ENCODE measurements at places on chromosomes 13 and 19.

- DNase-seq = no peak
These were observed 126.7 kb downstream of the URI1 start for GRCh38 chr19:30068528-30069395.

- DNase-seq = no peak
These were observed 583.7 kb downstream of the SLITRK1 start for GRCh38 chr13:83298617-83299016.

- DNase-seq = no peak
These were observed 89.9 kb downstream of the CDK8 start for GRCh38 chr13:26343816-26344215.

DNA sequence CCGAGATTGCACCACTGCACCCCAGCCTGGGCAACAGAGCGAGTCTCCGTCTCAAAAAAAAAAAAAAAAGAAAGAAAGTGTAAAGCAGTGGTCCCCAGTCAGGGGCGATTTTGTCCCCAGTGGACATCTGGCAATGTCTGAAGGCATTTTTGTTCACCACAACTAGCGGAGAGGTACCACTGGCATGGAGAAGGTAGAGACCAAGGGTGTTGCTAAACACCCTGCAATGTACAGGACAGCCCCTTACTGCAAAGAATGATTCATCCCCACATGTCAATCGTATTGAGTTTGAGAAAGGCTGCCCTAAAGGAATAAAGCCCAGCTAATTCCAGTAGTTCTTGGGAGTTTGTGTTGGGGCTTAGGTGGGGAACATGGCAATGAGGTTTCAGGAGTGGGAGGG is 38.7 kb downstream of the CYP4F2 start:
- DNase-seq = no peak

DNA sequence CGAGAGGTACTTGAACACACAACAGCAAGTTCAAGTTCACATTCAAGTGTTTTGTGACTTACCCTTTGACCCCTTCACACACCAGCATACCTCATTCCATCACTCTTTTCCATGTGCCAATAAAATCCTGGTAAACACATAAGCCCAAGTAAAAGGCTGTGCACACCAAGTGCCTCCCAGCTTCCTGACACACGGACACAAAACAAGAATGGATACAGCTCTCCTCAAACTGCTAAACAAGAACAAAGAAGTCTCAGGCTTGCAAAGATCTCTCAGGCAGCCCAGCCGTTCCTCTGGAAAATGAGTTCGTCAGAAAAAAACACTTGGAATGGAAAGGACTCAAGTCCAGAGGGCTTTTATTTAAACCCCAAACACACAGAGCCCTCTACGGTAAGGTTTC is 83.7 kb downstream of the NUFIP1 start:
- DNase-seq = no peak

GRCh38 chr19:2648528-2648937 is 54.0 kb downstream of the GNG7 start:
- DNase-seq = peak; percentile 89

GRCh38 chr13:95948656-95949055 is 104.5 kb downstream of the UGGT2 start:
- no peak for DNase-seq

GRCh38 chr19:29881386-29881785 is 60.7 kb upstream of the URI1 start:
- no peak for DNase-seq

- no peak for DNase-seq
These were observed 111.5 kb upstream of the ZNF507 start for GRCh38 chr19:32233885-32234284.

- no peak for DNase-seq
These were observed 18.6 kb upstream of the RASA3 start for GRCh38 chr13:114151031-114151430.

GRCh38 chr13:67232384-67232783 is 2.2 kb upstream of the PCDH9 start:
- no peak for DNase-seq

GRCh38 chr13:35855531-35856019 is 275.6 kb downstream of the DCLK1 start:
- no peak for DNase-seq
